ENCODE measurements at places on chromosomes 12 and 14. TPM values are rescaled to one million over a fixed set of nuclear protein-coding genes. Genes with fewer than 3 reads are reported as not detected.

C12orf60 gene
- 0.67 TPM for total RNA-seq

HCAR1 gene
- total RNA-seq, result 1.5 TPM

NGB gene
- not detected for total RNA-seq

GRCh38 chr14:36580856-36581831, 1.3 kb downstream of the NKX2-8 start:
- peak; percentile 88 for DNase-seq

GRCh38 chr14:54881235-54881760, 21.3 kb downstream of the GCH1 start:
- DNase-seq, result no peak

P3H3 gene
- 13.6 TPM for total RNA-seq

DNA sequence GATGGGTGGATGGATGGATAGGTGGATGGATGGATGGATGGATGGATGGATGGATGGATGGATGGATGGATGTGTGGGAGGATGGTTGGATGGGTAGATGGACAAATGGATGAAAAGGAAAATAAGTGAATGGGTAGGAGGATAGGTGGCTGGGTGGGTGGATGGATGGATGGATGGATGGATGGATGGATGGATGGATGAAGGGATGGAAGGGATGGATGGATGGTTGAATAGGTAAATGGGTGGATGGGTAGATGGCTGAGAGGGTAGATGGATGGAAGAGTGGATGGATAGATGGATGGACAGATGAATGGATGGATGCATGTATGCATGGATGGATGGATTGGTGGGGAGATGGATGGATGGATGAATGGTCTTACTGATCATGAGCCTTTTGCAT, 36.5 kb downstream of the MAP1LC3B2 start:
- no peak for DNase-seq

GRCh38 chr14:98819132-98819866, 452.7 kb downstream of the BCL11B start:
- DNase-seq, result peak; percentile 85

- no peak for DNase-seq
Observed at GRCh38 chr12:130622803-130623202, 93.3 kb downstream of the RIMBP2 start.

Data from thyroid gland (tissue), 4 donors.